ENCODE measurements at places on chromosomes 2 and 18. TPM values are rescaled to one million over a fixed set of nuclear protein-coding genes. Genes with fewer than 3 reads are reported as not detected.

Gene IL18RAP
- 0.68 TPM for polyA plus RNA-seq

Gene HNRNPLL
- 89.7 TPM for polyA plus RNA-seq

Gene ACKR3
- 38.1 TPM for polyA plus RNA-seq

Gene HOXD9
- 1.2 TPM for polyA plus RNA-seq

Gene C1QL2
- not detected for polyA plus RNA-seq

Gene RAMP1
- 6.0 TPM for polyA plus RNA-seq

Gene CCDC150
- polyA plus RNA-seq: 20.9 TPM

Gene KHK
- polyA plus RNA-seq: 4.2 TPM

Gene WNT6
- not detected for polyA plus RNA-seq

Gene CFC1B
- polyA plus RNA-seq: not detected

Gene NPHP1
- polyA plus RNA-seq: 15.6 TPM

Gene CIB4
- 0.83 TPM for polyA plus RNA-seq

Gene FSIP2
- polyA plus RNA-seq: 0.87 TPM

DNA sequence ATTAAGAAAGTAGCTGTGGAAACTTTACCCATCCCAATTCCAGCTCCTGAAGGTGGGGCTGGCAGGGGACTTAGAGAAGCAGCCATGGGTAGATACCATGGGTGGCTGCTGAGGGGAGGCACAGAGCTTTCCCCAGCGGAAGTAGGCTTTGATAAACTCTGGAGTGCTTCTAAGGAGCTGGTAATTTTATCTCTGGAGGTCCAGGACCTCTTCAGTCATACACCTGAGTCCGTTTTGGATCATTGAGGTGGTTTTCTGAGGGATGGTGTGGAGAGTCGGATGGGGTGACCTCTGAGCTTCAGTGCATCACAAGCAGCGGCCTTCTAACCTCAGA is 36.7 kb upstream of the BMP10 start:
- DNase-seq: no peak

DNA sequence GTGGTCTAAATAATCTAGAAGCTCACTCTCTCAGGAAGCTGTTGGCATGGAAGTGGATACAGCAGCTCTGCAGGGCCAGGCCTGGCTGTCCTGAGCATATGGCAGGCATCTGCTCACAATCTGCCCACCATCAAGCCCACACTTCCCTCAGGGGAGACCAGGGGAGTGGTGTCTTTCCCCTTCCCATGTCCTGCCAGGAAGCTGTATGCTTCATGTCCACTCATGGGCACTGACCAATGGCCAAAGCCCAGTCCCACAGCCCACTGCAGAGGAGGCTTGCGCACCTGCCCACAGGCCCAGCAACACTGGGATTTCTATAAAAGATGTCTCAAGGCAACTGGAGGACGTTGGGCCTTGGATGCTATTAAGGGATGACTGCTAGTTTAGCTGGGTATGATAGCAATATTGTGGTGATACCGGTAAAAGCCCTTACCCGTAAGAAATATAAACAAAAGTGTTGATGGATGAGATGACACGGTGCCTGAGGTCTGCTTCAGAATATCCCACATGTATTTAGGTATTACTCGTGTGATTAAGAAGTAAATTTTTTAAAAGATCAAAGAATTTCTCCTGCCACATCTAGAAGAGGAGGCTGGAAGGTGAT is 106.7 kb upstream of the CTDP1 start:
- DNase-seq: no peak

- no peak for DNase-seq
These were observed 61.0 kb downstream of the TSPYL6 start for GRCh38 chr2:54194761-54195750.

- DNase-seq: peak; percentile 17
These were observed 297.3 kb downstream of the ETAA1 start for GRCh38 chr2:67694445-67694844.

GRCh38 chr2:195642027-195642678 is 14.9 kb upstream of the SLC39A10 start:
- DNase-seq: no peak

GRCh38 chr2:201932511-201932910 is 101.1 kb upstream of the FZD7 start:
- no peak for DNase-seq

- no peak for DNase-seq
These were observed 385.0 kb downstream of the DSEL start for GRCh38 chr18:67131498-67131897.

DNA sequence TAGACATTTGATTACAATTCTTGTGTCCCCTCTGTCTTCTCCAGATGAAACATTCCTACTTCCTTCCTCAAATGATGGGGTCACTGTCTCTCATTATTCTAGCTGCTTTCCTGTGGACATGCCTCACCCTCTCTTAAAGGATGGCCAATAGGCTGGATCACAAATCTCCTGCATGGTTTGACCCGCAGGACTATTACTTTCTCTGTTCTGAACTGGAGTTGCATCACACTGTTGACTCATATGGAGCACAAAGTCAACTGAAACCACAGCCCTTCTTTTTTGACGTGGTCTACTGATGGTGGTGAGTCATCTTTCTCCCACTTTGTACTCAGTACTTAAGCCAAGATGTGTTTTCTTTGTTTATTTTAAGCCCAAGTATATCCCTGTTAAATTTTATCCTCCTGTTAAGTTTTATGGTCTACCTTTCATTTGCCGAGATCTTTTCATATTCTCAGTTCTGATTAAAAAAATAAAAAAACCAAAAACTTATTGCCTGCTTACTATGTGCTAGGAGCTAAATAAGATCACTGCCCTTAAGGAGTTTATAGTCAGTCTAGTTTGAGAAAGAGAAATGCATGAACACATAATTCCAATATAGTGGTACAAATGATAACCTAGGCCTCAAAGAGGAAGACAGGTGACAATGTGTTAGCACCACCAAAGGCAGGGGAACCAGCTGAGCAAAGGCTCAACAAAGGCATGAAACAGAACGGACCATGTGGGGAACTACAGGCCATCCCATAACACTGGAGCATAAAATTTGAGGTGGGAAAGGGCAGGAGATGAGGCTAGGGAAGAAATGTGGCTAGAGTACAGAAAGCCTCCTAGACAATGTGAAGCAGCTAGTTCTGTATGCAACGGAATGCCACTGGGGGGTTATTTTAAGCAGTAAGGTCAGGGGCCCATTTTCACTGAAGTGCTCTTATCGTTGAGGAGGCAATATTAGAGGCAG is 67.6 kb upstream of the ZFP36L2 start:
- no peak for DNase-seq

GRCh38 chr2:174327841-174328113 is 7.0 kb upstream of the SP9 start:
- DNase-seq: no peak

DNA sequence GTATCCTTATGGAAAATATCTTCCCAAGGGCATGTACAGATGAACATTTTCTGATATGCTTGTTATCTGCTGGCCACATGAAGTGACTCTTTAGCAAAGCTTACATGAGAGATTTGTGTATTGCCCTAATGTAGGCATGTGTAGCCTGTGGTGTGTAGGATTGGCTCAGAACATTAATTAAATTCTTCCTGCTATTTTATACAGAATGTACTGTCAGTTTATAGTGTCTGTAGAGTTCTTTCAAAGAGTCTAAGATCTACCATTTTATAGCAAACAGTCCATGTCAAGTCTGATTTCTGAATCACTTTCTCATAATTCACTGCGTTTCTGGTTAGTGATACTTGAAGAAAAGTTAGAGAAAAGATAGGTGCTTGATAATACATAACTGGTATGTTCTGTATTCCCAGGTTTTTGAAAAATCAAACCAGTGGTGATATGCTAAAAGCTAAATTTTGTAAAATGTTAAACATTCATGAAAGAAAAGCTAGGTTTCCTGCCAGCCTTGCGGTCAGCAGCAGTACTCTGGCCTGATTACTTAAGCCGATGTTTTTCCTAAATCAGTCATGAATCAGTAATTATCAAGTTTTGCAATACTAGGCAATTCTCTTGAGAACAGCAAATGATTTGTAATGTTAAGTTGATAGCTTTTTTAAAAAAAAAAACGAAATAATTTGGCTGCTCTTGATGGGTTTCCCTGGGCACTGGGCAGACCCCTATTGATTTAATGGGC is 30.9 kb upstream of the EFEMP1 start:
- peak; percentile 27 for DNase-seq

DNA sequence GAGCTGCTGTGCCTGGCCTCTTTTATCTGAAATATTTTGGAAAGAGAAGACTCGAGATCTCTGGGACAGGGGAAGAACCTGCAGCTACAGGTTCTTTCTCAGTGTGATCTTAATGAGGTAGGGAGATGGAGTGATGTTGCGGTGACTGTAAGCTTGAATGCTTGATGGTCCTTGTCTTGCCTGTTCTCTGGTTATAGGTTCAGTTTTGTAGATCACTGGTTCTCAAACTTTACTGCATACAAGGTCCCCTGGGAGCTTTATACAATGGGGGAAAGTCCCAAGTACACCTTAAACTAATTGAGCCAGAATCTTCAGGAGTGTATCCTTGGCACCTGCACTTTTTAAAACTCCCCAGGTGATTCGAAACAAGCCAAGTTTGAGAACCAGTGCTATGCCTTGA is 136.7 kb upstream of the CXCR4 start:
- no peak for DNase-seq

DNA sequence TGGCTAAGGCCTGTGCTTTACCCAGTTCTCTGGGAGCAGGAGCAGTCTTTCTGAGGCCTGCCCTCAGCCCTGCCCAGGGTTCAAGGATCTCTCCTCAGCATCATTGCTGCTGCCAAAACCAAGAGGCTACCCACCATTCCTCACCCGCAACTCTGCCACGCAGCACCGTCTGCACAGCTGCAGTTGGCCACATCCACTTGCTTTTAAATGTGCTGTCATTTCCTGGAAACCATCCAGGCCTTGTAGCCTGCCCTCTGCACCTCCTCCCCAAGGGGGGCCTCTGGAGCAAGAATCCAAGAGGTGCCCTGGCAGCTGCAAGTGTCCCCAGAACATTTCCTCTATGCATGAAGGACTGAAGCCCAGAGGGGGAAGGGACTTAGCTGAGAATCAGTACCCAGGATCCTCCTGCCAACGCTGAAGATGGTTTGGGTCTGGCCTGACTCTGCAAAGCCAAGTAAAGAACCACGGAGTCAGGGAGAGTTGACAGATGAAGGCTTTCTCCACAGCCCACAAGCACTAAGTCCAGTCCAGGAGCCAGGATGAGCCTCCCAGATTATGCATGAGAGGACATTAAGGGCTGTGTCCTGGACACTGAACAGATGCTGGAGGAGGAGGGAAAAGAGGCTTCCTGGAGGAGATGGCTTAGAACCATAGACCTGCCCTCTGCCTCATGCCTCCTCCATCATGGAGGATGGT is 14.9 kb downstream of the EMX1 start:
- DNase-seq: no peak

- DNase-seq: no peak
These were observed 27.7 kb downstream of the LOXHD1 start for GRCh38 chr18:46629361-46629760.

GRCh38 chr2:70121627-70122372 is 34.5 kb downstream of the PCBP1 start:
- no peak for DNase-seq

DNA sequence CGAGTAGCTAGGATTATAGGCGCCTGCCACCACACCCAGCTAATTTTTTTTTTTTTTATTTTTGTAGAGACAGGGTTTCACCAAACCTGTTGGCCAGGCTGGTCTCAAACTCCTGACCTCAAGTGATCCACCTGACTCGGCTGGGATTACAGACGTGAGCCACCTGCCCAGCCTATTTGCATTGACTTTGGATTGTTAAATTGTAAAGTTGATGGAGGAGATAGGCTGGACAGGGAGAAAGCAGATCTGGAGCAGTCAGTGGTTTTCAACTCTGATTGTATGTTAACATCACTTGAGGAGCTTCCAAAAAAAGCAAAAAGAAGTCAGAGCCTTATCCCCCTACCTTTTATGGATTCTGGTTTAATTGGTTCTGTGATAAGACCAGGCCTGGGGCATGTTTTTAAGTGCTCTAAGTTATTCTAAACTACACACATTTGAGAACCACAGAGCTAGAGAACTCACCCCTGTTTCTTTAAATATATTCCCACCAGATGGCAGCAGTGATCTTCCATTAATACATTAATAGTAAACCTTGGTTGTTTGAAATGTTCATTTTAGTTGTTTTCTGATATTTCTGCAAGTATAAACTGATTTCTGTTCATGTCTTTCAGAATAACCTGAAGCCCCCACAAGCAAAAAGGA is 7.5 kb downstream of the C2orf49 start:
- DNase-seq: no peak

DNA sequence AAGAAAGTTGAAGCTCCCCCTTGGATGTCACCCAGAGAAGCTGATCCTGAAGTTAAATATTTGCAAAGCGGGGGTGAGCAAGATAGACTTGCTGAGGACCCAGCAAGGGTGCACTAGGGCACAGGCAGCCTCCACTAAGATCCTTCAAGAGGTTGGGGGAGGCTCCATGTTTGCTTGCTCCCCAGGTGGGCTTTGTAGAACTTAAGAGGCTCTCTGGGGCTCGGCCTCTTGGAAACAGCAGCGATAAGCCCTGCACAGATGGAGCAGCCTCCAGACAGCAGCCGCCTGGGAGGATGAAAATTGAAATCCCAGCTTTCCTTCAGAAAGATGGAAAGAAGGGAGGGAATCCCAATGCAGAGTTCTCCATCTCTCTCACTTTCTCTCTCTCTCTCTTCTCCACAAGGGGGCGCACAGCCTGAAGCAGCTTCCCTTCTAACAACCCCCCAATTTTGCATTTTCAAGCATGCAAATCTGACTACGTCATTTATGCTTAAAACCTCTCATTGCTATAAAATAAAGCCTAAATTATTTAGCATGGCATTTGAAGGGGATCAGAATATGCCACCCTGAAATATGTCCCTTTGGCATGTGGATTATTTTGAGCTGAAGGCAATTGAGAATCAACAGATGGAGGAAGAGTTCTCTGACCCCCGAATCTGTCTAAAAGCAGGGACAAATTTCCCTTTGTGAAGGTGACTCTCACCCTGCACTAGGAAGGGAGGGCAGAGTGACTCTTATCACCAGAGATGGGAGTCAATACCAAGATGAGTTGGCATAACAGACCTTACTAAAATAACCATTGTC is 185.7 kb upstream of the KLHL29 start:
- DNase-seq: no peak

- DNase-seq: peak; percentile 4
These were observed 536.5 kb upstream of the CRIM1 start for GRCh38 chr2:35819033-35819432.

DNA sequence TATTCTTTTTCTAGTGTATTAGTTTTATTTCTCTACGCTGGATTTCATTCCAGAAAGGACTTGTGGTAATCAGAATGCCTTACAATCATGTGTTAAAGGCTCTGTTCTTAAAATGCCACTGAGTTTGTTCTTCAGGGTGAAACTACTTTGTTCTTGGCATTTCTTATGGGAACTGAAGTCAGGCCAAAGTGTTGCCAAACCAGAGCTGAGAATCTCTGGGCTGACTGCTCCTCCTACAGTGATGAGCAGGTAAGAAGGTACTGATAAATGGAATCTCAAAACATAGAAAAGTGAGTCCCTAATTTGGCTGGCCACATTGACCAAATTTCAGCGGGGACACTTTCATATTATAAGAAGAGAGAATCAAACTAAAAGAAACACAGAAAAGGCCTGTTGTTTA is 55.1 kb upstream of the ZNF397 start:
- DNase-seq: no peak
